ENCODE measurements at places on chromosomes 13 and 19. TPM values are rescaled to one million over a fixed set of nuclear protein-coding genes. Genes with fewer than 3 reads are reported as not detected.

COL5A3 gene
- total RNA-seq: 0.13 TPM

CASP14 gene
- total RNA-seq: not detected

YJEFN3 gene
- 0.25 TPM for total RNA-seq

CBLC gene
- 0.13 TPM for total RNA-seq

SYNGR4 gene
- not detected for total RNA-seq

TEX26 gene
- total RNA-seq: not detected

NRTN gene
- total RNA-seq: 0.13 TPM

DNAJC15 gene
- 17.5 TPM for total RNA-seq

OSCAR gene
- total RNA-seq: under 0.01 TPM

ZNF556 gene
- not detected for total RNA-seq

RTBDN gene
- total RNA-seq: not detected

ZNF888 gene
- total RNA-seq: 4.7 TPM
